T-helper 2 cell (primary cell): ENCODE measurements at places on chromosomes 16 and 17.

DNA sequence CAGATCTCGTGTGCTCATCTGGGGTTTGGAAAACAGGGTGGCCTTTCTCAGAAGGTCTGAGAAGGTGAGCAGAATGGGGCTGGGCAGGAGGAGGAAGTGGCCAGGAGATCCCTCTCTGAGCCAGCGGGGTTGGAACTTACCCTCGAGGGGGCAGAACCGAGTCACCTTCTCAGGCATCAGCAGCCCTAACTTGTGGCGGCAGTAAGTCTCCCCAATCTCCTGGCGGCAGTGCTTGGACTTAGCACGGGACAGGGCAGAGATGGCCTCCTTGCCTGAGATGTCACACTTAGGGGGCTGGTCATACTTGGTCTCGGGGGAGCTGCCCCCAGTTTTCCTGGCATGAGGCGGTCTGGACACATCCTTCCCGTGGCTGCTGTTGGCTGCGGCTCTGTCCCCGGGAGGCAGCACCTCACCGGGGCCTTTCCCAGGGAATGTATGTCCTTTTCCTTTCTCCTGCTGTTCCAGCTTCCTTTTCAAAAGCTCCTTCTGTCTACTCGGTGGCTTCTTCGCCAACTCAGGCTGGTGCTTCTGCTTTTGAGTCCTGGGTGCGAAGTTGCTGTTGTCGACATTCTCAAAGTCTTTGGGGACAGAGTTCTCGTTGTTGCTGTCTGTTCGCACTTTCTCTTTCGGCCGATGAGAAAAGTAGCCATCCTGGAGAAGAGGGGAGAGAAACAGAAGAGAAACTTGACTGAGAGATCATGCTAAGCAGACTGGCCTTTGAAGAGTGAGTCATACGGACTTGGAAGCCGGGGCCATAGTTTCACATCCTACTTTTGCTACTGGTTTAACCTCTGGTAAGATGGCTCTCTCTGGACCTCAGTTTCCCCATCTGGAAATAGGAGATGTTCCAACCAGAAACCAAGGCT is 211.7 kb downstream of the XYLT1 start:
- no peak for DNase-seq

DNA sequence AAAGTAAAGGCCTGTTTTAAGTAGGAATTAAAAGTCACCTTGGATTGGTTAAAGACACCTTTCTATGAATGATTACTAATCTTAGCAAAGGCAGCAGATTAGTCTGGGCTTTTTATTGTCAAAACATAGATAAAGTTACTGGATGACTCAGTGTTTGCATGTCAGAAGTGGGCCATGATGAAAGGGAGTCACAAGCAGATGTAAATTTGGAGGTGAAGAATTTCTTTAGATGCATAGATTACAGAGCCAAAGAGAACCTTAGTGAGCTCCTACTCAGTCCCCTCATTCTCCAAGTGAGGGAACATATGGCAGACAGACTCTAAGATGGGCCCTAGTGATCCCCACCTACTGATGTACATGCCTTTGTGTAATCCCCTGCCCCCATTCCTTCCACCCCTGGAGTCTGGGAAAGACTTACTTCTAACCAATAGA is 124.5 kb downstream of the HS3ST3A1 start:
- DNase-seq: no peak

DNA sequence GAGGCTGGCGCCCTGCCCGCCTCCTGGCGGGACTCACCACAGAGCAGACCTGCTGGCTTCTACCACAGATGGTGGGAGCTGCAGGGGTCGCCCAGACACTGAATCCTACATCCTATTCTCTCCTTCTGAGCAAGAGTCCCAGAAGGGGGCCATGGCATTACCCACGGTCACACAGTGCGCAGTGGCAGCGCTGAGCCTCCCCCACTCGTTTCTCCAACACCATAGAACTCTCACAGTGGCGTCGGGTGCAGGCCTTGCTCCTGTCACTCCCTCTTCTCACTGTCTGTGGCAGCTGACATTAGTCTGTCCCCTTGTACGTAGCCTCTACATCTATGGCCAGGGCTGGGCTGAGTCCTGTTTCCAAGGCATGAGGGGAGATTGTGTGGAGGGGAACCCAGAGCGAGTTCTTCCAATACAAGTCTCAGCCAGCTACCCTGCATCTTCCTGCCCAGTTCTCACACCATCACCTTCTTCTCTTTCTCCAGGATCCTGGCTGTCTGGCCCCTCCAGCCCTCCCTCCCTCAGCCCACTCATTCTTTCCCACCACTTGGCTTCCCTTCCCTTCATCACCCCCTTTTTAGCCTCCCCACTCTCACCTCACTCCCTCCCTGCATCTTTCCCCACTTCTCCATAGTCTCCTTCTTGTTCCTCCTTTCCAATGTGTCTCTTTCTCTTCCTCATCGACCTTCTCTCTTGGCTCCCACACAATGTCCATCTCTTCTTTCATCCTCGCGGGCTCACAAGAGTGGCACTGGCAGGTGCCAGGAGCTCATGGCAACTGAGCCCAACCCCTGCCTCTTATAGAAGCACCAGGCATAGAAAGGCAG is 5.9 kb downstream of the UBTF start:
- DNase-seq: no peak

DNA sequence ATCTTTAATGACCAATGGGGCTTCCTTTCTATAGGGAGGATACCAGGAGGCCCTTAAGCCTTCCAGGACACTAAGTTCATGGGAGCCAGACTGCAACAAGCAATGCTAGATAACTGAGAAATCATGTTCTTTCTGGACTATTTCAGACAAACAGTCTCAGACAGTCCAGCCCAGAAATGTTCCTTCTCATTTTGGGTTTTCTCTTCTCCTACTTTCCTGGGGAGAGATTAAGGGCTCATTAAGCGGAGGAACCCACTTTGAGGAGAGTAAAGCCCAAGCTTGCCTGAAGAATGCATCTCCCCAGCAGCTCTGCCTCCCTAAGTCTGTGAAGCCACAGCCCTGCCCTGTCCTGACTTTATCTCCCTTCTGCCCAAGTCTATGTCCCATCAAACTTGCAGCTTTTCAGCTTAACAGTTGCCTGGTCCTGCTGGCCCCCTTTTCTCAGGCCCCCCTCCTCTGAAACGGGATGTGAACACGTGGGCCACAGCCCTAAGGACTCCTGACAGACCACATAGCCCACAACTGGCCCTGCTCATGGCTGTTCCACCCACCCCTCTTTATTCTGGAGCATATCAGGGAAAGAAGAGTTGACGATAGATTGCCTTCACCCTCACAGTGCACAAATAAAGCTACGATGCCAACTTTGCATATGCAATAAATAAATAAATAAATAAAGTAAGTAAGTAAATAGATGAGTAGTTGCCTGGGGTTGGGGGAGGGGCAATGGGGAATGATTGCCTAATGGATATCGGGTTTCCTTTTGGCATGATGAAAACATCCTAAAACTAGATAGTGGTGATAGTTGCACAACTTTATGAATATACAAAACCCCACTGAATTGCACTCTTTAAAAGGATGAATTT is 111.0 kb downstream of the N4BP1 start:
- DNase-seq: no peak
